ENCODE measurements at places on chromosomes 7 and 10. TPM values are rescaled to one million over a fixed set of nuclear protein-coding genes. Genes with fewer than 3 reads are reported as not detected.

Gene PRLHR
- total RNA-seq: not detected

Gene SPRN
- 0.12 TPM for total RNA-seq

Gene SLC16A12
- total RNA-seq: 0.12 TPM

Gene CCDC7
- 8.7 TPM for total RNA-seq

All from smooth muscle cell of the coronary artery (primary cell).